PC-9 (cell line): ENCODE measurements at places on chromosomes 4 and X. TPM values are rescaled to one million over a fixed set of nuclear protein-coding genes. Genes with fewer than 3 reads are reported as not detected.

Gene LUZP4
- total RNA-seq: not detected in 2 replicates

Gene PLP2
- 90.0 and 94.5 TPM in 2 replicates for total RNA-seq

Gene HSFX4
- total RNA-seq: not detected in 2 replicates

Gene PITX2
- total RNA-seq: 0.48 and 1.6 TPM in 2 replicates

Gene CCDC149
- 8.1 and 9.8 TPM in 2 replicates for total RNA-seq

Gene EGF
- total RNA-seq: 19.6 and 20.4 TPM in 2 replicates

Gene BEX3
- total RNA-seq: 120 and 130 TPM in 2 replicates

Gene QRFPR
- 0.28 TPM in 1 of 2 replicates, not detected in the other for total RNA-seq

Gene CFAP99
- 0.48 and 0.85 TPM in 2 replicates for total RNA-seq
